Subcutaneous preadipocyte (primary cell): ENCODE measurements at places on chromosomes 13 and 19. TPM values are rescaled to one million over a fixed set of nuclear protein-coding genes. Genes with fewer than 3 reads are reported as not detected.

ZSCAN4 gene
- total RNA-seq = not detected in 2 replicates

SIGLEC8 gene
- total RNA-seq = not detected in 2 replicates

FFAR1 gene
- not detected in 2 replicates for total RNA-seq

UBE2L5 gene
- not detected in 2 replicates for total RNA-seq

LYPD3 gene
- not detected in 2 replicates for total RNA-seq

ZNF723 gene
- not detected in 2 replicates for total RNA-seq

GIPR gene
- total RNA-seq = not detected in 2 replicates

WASF3 gene
- total RNA-seq = 9.8 and 9.9 TPM in 2 replicates
